Effector CD4-positive, alpha-beta T cell (primary cell): ENCODE measurements at places on chromosomes 7 and 10.

DNA sequence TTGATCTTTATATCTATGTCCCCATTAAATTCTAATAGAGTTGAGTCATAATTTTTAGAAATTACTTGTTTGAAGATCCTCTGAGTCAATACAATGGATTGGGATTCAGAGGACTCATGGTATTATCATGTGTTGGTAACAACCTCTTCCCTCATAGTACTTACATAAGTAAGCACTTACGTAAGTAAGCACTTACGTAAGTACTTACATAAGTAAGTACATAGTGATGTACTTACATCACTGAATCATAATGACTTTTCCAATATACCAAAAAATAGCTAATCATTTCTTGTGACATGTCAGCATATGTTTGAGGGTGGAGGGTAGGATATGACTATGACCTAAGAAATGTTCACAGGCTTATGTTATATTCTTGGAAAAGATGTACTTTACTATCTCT lies 740.5 kb downstream of the SORCS1 start:
- no peak for DNase-seq

GRCh38 chr7:134477954-134478353 lies 19.1 kb upstream of the AKR1B1 start:
- DNase-seq: no peak

DNA sequence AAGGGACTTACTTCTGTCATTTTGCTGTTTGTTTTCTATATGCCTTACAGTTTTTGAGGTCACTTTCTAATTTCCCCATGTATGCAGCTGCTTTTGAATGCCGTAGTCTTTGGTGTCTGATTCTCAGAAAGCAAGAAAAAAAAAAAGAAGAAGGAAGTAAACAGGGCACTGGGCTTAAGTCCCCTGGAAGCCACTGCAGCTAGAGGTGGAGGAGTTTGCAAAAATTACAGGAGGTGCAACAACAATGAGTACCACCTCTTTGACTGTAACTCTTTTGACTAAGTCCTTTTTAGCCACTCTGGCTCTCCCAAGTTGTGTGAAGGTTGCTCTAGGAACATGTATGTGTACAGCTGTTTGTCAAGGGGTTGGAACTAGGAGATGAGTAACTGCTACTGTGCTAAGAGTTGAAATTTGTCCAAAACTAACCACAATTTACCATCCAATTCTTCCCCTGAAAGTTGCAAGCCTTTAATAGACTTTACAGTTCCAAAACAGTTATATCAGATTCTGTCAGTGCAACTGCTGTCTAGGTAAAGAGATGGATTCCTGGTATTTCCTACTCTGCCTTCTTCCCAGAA lies 588.0 kb upstream of the LRRN3 start:
- no peak for DNase-seq

GRCh38 chr10:71222601-71223346 lies 10.4 kb downstream of the UNC5B start:
- DNase-seq: no peak

DNA sequence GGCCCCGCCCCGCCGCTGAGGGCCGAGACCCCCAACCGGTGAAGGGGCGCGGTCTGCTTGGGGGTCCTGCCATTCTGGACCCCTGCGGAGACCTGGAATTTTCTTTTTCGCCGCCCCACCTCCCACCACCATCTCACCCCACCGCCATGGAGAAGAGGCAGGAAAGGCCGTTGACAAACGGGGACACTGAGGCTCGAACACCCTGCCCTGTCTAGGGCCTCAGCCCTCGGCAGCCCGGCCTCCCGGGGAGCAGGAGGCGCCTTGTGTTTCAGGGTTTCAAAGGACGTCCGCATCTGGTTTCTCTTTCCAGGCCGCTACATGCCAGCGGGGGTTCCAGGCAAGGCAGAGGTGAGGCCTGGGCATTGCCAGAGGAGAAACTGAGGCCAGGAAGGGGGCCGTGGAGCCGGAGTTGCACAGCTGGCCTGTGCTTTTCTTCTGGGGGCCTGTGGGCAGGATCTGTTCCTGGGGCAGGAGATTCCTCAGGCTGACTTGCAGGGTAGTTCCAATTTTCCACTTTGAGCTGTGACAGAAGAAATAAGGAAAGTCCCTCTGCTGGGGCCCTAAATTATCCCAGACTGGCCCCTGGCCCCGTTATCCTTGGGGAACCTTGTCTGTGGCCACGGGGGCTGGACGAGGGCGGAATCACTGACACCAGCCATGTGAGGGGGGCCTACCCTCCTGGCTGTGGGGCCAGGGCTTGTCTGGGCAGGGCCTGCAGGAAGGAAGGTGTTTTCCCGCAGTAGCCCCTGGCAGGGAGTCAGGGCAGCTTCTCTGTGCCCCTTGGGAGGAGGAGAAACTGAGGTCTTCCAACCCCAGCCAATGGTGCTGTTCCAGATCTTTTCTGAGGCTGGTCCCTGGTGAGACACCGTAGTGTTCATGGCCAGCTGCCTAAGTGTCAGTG lies 900 bp upstream of the MICALL2 start:
- no peak for DNase-seq

- DNase-seq: no peak
Measured at GRCh38 chr10:95414844-95415485, 124.2 kb upstream of the PDLIM1 start.

GRCh38 chr10:52400562-52400961 lies 86.5 kb downstream of the DKK1 start:
- DNase-seq: no peak

GRCh38 chr10:82452046-82452445 lies 577.1 kb downstream of the NRG3 start:
- no peak for DNase-seq

GRCh38 chr10:282294-283139 lies 147.3 kb downstream of the ZMYND11 start:
- DNase-seq: no peak
